ENCODE measurements at places on chromosomes 7 and 10.

DNA sequence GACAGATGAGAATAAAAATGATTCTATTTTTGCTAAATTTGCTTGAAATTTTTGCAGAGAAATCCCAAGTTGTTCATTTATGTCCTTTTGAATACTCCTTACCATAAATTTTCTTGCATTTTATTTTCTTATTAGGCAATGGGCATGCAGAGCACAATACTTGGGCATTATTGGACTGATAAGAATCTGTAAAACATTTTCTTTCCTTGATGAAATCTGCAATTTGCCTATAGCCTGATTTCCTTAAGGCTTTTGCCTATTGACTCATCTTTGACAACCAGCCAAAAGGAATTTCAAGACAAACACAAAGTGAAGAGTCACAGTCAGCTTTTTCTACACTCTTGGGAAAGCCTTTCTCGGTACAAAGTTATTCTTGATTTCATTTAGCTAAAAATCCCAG is 30.5 kb upstream of the GNAT3 start:
- no peak for DNase-seq

GRCh38 chr7:21914671-21915070 is 31.0 kb downstream of the CDCA7L start:
- DNase-seq = peak; percentile 42

DNA sequence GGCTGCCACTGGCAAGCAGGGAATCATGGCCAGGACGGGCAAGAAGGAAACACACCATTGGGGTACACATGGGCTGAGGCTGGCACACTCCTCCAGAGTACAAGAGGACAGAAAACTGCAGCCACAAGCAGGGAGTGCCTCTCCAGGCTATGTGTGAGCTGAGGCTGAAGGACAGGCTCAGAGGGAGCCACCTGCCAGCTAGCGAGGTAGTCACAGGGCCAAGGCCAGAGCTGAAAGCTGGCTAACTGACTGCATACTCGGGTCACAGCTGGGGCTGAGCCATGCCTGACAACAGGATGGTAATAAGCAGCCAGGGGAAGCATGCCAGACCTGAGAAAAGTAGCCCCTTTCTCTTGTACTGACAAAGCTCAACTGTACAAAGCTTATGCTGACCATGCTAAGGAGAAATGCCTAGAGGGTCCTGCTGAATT is 52.0 kb downstream of the KIF5B start:
- DNase-seq = no peak

DNA sequence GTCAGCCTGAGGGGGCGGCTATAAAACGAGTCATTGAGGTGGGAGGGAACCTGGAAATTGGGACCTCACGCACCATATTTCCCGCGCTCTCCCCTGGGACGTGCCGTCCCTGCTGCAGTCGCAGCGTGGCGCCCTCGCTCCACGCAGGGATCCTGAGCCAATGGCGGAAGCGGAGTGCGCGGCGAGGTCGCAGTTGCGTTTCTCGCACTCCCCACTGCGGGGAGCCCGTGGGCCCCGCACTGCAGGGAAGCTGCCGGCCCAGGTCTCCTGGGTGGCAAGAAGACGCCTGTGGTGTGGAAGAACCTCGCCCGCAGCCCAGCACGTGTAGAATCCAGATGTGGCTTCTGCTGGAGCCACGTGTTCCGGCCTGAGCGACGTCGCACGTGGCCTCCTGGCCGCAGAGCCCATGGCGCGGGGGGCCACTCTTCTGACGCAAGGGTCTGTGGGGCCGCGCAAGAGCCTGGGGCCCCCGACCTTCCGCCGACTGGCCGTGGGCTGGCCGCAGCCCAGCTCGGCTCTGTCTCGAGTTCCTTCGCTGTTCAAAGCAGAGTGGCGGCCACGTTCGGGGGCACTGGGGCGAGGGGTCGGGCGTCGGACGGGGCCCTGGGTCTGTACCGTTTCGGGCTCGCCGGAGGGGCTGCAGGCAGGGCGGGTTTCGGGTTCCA is 26.4 kb downstream of the HIF1AN start:
- peak; percentile 89 for DNase-seq

- DNase-seq = no peak
These were observed 56.5 kb upstream of the WIPF3 start for GRCh38 chr7:29749701-29750321.

GRCh38 chr10:49367600-49367999 is 28.3 kb downstream of the DRGX start:
- no peak for DNase-seq

DNA sequence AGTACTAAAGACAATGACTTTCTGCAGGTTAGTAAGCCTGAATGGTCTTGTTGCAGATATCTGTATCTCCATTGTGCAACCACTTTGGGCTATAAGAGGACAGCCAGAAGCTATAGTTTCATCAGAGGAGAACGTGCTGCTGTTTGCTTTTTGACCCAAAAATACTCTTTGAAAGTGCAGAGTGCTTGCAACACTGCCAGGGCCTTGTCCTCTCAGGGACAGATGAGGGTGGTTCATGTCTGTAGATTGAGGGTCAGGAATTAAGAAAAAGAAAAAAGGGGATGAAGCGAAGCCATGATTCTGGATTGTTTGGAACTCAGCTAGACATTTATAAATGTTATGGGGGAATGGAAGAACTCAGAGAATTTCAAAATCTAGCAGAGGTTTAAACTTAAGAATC is 212.5 kb downstream of the SEC23IP start:
- no peak for DNase-seq

- no peak for DNase-seq
These were observed 17.1 kb downstream of the ADCY1 start for GRCh38 chr7:45591101-45591906.

GRCh38 chr7:103951311-103951710 is 38.1 kb downstream of the RELN start:
- no peak for DNase-seq

- no peak for DNase-seq
These were observed 112.6 kb upstream of the ADAM12 start for GRCh38 chr10:126500866-126501265.

DNA sequence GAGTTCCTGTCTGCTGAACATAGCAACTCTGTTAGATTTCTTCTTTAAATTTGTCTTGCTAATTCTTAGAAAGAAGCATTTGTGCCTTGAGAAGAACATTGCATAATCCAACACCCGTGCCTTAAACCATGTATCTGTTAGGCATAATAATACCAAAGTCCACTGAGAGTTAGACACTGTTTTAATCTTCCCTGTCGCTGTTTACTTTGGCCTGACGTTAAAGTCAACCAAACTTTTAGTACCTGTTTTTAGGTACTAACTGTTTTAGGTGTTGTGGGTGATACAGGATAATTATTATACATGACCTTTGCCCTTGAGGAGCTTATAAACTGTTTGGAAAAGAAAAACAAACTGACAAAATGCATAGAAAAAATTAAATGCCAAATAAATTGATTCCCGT is 43.6 kb downstream of the KLHDC10 start:
- DNase-seq = no peak

DNA sequence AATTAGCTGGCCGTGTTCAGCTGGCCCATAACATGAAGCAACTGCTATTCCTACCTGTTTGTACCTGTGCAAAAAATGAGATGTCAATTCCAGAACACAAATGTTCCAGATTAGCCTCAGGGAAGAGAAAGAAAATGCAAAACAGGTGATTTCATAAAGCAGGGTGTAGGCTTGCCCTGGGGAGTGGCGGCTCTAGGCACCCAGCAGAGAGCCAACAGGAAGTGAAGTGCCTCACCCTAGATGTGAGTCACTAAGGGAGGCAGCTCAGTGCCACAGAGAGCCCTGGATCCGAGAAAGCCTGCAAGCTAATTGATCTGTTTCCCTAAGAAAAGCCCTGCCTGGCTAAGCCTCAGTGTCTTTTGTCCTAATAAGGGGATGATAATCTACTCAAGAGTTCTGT is 240.0 kb downstream of the ARHGAP21 start:
- no peak for DNase-seq

DNA sequence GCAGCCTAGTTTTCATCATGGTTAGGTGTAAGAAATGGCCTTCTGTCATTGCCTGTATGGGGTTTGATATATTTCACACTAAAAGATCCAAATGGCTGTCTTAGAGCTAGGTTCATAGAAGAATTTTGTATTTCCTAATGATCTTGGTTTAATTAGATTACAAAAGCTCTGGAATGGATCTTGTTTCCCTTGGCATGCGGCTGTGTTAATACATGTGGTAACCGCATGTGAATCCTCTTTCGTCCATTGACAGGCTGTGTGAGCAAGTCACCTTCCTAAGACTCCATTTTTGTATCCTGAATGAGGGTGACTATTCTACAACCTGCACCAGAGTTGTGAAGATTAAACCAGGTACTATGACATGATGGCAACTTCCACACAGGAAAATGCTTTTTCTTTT is 12.4 kb upstream of the FZD1 start:
- no peak for DNase-seq

DNA sequence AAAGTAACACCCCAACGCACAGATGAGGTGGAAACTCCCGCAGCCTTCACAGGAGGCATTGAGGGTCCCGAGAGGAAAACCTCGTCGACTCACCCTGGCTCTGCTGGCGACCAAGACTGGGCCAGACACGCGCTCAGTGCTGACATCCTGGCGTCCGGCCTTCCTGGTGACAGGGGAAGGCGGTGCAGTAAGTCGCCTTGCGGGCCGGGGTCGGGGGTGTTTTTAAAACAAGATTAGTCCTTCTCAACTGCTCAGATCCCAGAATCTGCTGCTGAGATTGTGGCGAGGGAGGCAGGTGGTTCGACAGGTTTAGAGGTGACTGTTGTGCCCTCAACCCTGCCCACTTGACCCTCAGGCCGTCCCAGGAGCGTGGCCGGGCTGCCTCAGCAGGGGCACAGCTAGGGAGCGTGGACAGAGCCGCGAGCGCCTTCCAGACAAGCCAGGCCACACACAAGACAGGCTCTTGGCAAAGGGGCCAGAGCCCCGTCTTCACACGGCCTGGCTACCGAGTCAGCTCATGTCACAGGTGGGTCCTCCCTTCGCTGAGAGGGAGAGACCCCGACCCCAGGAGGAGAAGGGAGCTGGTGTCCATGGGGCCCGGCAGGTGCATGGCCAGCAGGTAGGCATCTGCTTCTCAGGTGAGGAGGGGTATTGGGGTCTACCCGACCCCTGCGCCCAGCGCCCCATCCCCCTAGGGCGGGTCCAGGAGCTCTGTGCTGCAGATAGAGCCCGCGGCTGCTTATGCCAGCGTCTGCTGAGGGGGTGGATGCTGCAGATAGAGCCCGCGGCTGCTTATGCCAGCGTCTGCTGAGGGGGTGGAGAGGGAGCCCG is 81.6 kb downstream of the DNAJB6 start:
- no peak for DNase-seq

DNA sequence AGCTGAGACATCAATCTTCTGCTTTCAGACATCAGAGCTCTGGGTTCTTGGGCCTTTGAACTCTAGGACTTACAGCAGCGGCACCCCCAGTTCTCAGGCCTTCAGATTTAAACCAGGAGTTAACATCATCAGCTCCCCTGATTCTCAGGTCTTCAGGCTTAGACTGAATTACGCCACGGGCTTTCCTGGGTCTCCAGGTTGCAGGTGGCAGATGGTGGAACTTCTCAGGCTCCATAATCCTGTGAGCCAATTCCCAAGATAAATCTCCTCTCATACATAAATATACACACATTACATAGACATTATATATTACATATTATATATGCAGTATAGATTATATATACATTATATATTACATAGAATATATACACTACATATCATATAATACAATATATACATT is 408.9 kb upstream of the AUTS2 start:
- peak; percentile 51 for DNase-seq

GRCh38 chr7:47573758-47574481 is 8.0 kb downstream of the TNS3 start:
- no peak for DNase-seq

DNA sequence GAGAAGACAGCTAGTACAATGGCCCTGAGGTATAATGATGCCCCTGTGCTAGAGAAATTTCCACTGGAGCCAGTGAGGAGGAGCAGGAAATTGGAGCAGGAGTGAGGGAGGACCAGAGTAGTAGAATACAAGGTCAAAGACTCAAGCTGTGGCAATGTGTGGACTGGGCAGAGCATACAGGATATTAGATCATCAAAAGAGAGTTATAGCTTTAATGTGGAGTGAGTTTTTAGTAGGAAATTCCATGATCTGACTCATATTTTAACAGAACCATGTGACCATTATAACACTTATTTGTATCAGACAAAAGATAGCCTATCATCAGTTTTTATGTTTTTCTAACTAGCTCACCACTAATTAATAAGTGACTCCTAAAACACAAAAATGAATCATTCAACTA is 154.1 kb downstream of the DGKB start:
- no peak for DNase-seq

DNA sequence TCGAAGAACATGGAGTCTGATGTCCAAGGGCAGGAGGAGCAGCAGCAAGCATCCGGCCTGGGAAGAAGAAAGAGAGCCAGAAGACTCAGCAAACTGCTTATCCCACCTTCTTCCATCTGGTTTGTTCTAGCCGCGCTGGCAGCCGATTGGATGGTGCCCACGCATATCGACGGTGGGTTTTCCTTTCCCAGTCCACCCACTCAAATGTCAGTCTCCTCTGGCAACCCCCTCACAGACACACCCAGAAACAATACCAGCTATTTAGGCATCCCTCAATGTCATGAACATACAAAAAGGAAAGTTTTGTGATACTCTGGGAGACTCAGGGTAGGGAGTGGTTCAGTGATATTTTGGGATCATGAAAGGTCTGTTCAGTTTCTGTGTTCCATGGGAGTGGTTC is 139.6 kb downstream of the LYZL1 start:
- no peak for DNase-seq

- DNase-seq = no peak
These were observed 680.4 kb upstream of the POM121L12 start for GRCh38 chr7:52355053-52355452.

GRCh38 chr7:73701357-73701995 is 18.0 kb downstream of the STX1A start:
- DNase-seq = peak; percentile 74

GRCh38 chr10:118581340-118581739 is 14.1 kb downstream of the PRLHR start:
- DNase-seq = no peak

DNA sequence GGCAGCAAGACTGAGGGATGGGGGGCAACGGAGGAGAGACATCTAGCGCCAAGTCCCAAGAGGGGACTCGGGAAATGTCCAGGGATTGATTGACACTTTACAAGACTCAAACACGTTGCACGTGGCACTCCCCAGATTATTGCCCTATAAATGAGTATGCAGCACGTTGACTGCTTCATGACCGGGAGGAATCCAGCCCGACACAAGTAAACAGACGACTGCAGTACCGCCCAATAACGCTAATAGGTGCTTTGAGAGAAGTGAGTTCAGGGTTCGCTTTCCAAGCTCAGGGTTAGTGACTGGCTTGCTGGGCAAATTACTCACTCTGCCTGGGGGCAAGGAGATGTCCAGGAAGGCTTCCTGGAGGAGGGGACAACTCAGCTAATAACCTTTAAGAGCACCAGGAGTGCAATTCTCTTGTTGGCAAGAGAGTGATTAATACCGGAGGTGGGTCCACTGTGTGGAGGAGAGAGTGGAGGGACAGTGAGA is 73.3 kb upstream of the MYL10 start:
- DNase-seq = no peak

GRCh38 chr10:129949891-129950291 is 14.2 kb downstream of the EBF3 start:
- peak; percentile 59 for DNase-seq

DNA sequence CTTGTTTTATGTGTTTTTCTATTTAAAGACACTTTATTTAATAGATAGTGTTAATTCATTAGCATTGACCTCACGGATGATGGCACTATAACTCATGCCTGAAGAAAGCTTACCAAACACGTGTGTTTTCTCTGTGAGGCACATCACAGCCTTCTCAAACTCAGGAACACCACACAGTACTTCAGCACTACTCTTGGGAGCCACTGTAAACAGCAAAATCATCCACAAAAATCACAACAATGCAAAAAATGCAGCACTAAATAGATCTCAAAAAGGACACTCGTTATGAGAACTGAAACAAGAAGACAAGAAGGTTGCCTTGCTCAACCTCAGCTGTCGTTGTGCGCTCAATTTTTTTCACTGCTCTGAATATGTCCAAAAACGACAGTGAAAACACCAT is 12.0 kb upstream of the PARP12 start:
- no peak for DNase-seq
